ENCODE measurements at places on chromosomes 1 and 21.
A peak's percentile ranks its signal among the peaks of the same experiment; 100 is the strongest.

DNA sequence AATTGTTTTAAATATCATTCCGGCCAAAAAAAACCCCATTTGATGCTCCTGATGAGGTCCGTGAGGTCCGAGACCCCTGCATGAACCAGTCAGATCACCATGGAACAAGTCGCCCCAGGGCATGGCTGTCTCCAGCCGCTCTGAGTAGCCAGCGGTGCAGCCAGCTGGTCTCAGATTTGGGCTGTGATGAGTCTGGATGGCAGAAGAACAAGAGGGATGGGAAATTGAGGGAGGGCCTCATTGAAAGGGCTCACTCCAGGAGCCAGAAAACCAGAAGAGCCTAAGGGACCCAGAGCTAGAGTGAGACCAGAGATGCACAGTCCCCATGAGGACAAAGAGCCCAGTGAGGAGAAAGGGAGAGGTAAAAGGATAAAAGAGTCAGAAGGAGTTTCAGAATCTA is 174.0 kb downstream of the TOMM20 start:
- no peak for DNase-seq

DNA sequence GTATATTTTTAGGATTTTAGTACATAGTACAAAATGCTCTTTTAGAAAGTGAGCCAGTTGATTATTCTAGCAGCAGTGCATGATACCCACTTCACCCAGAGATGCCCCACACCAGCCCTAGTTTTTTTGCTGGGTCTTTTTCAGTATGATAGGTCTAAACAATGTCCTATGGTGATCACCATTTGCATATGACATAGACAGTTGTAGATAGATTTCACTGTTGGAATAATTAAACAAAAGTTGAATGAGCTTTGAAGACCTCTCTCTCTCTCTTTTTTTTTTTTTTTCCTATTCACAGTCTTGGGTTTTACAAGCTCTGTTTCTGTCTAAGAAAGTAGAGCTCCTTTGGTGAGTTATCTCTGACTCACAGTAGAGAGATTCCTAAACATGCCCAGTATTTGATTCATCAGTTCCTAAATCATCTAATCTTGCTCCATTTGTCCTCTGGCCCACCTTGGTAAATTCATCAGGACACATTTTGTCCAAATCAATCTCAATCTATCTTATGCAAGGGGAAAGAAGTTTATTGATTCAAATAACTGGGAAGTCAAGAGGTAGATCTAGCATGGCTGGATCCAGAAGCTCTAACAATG is 44.7 kb upstream of the VAV3 start:
- DNase-seq, result peak; percentile 60

DNA sequence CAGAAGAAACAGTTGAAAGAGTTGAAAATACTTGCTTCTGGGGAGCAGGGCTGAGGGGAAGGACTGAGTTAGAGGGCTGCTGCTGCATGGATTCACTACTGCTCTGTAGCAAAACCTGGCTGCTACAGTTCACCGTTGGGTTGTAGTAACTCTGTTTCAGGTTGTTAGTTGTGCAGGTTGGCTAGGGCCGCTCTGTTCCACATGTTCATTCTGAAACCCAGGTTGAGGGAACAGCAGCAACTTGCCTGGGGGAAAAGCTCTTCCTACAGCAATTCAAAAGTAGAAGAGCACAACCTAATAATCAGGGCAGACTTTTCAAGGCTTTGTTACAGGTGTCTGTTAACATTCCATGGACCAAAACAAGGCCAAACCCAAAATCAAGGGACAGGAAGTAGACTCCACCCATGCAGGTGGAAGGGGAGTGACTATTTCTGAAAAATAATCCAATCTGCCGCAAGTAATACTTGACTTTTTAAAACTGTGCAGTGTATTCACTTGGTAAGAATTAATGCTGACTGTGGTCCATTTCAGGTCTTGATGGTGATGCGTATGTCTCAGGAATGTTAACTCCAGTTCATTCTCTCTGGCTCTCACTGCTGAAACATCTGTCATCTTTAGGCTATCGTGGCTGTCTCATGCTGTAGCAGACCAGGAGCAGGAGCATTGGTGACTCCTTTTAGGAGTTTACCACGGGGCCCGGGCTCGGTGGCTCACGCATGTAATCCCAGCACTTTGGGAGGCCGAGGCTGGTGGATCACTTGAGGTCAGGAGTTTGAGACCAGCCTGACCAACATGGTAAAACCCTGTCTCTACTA is 5.1 kb upstream of the PARK7 start:
- peak; percentile 68 for DNase-seq

DNA sequence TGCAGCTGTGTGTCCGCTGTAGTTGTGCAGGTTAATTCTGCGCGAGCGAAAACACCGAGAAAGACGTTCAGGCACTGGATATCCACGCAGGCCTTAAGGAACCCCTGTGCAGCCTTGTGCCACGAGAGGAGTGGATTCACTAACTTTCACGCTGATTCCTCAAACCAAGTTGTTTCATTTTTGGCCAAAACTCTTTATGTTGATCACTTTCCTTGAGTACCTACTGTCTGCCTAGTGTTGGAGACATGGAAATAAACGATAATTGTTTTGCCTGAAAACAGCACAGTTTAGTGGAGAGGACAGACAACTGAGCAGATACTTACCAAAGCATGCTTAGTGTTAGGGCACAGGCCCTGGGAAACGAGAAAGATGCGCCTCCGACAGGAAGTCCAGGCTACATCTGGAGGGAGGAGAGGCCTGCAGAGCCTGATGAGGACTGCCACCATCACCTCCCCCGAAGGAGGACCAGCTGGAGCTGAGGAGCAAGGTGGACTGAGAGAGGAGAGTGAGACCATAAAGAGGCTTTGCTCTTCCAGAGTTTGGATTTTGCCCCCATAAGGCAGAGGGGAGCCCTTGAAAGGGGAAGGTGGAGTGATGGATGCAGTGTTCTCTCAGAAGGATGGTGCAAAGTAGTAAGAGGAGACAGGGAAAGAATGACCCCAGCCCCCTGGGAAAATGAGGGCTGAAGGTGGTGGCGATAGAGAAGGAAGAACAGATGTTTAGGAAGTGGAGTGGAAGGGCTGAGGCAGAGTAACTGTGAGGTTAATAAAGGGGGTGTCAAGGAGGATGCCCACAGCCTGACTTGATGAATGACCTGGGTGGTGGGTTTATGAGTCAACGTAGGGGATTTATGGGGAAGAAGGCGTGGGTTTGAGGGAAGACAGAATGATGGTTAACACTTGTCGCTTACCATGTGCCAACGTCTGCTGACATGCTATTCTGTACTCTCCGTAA is 956 bp upstream of the SCAF4 start:
- DNase-seq, result no peak

- no peak for DNase-seq
Observed at GRCh38 chr1:29171089-29171488, 10.6 kb downstream of the SRSF4 start.

GRCh38 chr1:151476083-151476482 is 16.8 kb upstream of the POGZ start:
- DNase-seq, result no peak

GRCh38 chr1:25204797-25205480 is 27.4 kb downstream of the SYF2 start:
- DNase-seq, result peak; percentile 43
